Muscle of back (tissue), 13 donors: ENCODE measurements at places on chromosomes 16 and 17.
A peak's percentile ranks its signal among the peaks of the same experiment; 100 is the strongest.

- no peak for DNase-seq
These were observed 18.9 kb downstream of the COG1 start for GRCh38 chr17:73211745-73212144.

DNA sequence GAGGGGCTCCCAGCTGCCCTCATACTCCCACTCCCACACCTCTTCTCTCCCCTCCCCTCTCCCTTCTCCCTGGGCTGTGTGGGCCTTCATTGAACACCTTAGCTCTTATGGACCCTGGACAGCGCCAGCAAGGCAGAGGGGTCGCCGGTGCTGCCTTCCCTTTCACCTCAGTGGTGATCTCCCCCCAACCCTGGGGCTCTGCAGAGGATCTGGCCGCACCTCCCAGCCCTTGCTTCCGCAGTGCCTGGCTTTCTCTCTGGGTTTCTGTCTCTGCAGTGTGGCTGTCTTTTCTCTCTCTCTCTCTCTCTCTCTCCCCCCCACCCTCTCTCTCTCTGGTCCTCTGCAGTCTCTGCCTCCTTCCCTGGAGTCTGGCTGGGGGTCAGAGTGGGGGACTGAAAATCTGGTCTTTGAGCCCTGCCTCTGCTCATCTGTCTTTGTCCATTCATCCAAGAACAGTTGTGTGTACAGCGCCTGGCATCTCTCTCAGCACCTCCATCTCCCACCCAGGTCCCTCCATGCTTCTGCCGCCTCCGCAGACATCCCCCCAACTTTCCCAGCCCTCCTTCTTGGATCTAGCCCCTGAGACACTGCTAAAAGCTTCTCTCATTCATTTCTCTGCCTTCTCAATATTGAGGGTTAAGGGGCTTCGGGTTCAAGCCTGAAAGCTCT, 1.1 kb downstream of the SEZ6L2 start:
- no peak for DNase-seq

GRCh38 chr17:12040478-12040877, 19.8 kb downstream of the MAP2K4 start:
- no peak for DNase-seq

DNA sequence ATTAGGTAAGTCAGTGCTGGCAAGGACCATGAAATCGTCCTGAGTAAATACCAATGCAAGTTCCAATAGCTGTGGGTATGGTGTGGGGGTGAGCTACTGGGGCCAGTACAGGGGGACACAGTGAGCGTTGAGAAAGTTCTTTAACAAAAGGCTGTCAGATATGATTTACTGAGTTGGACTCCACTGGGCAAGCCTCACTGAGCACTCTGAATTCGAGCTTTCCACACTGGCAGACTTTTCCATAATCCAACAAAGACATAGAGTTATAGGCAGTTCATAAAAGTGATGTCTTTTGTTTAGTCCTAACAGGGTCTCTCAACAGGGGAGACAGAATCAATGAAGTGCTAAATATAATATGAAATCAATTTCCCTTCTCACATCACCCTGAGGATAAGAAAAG, 489.0 kb downstream of the KCNJ2 start:
- no peak for DNase-seq

DNA sequence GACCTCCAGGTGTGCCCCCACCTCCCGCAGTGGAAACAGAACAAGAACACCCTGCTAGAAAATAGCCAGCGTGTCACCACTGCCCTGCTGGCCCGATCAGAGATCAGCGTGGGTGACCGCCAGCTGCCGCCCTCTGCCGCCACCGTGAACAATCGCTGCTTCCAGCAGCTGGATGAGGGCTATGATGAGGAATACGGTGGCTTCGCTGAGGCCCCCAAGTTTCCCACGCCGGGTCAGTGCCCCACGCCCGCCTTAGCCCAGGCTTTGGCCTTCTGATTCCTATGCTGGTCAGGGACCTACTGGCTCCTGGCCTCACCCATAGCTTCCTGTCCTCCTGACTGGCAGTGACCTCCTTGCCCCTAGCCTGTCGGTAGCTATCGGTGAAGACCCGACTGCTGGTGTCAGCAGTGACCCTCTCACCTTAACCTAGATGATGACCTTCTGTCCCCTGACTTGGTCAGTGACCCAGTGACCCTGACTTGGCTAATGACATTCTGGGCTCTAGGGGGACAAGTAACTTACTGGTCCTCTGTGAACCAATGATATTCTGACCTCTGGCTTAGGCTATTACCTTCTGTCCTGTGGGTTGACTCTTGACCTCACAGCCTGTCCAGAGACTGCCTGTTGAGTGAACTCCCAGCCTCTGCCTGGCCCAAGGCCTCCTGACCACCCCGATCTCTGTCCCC, 2.4 kb downstream of the SPATA20 start:
- no peak for DNase-seq

GRCh38 chr16:35391328-35391727, 1931.9 kb downstream of the TP53TG3F start:
- DNase-seq: peak; percentile 6

DNA sequence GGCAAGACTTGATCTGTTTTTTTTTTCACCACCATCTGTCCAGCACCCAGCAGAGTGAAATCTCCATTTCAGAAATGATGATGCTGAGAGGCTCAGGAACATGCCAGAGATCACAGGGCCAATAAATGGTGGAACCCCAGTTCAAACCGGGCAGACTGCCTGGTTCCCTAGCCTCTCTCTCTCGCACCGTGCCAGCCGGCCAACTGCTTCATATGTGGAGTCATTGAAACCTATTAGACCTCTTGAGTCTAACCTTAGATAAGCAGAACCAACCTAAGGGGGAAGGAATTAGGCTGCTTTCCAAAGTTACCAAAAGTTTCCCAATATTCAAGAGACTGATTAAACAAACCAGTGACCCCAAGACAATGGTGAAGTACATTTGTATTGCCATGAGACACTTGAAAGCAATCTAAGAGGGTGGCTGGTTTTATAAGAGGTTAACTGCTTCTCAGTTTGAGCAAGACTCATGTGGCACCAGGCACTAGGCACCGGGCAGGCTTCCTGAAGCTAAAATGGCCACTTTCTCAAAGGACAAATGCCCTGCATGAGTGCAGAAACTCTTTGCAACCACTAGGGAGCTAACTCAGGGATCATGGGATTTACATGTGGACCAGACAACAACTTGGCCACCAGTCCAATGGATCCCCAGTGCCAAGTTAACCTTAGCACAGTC, 18.4 kb downstream of the TOX3 start:
- no peak for DNase-seq

- DNase-seq: no peak
These were observed at the start of gene ARHGAP27 for GRCh38 chr17:45432405-45433158. Gene ARHGAP27 (minus strand): TSS chr17:45432870. CDS start chr17:45430279, 2,591 bp downstream.

- no peak for DNase-seq
These were observed 17.5 kb downstream of the CACNG3 start for GRCh38 chr16:24273508-24274182.

DNA sequence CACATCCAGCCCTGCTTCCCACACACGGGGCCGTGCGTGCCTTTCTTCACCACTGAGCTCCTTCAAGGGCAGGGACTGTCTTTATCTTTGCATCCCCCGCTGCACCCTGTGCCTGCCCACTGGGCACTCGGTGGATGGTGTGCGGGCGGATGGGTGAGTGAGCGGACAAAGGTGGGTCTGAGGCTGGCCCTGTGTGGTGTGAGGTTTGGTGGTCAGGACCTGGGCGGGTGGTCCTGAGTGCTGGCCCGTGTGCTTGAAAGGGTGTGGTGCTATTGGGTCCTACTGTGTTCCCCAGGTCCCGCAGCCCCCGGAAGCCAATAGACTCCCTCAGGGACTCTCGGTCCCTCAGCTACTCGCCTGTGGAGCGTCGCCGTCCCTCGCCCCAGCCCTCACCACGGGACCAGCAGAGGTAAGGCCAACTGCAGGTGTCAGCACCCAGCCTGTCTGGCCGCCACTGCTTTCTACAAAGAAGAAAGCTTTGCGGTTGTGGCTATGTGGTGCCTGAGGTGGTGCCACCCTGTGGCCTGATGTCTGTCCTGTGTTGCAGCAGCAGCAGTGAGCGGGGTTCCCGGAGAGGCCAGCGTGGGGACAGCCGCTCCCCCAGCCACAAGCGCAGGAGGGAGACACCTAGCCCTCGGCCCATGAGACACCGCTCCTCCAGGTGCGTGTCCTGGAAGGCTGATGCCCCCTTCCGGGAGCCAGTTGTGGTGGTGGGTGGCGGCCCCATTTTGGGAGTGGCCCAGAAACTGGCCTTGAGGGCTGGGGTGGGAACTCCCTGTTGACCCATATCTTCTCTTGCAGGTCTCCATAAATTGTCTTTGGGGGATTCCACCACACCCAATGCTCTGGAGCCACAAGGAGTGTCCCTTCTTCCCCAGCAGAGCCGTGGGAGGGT, 6.8 kb downstream of the ELOB start:
- DNase-seq: no peak

GRCh38 chr16:86761111-86762031, 183.0 kb downstream of the FOXL1 start:
- peak; percentile 54 for DNase-seq

DNA sequence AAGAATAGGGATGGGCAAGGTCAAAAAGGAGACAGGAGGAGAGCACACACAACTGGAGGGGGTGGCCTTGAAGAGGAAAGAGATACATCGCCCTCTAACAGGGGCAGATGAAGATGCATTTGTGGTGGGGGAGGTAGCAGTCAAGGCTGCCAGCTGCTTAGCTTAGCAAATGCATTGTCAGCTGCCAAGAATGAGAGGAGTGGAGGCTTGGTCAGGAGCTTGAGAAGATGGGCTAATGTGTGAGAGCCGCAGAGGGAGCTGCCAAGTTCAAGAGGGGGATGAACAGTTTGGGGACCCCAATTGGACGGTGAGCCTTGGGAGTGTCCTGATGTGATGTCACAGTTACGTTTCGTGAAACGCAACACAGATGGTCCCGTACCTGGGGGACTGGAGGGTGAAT, 28.9 kb upstream of the GNA13 start:
- peak; percentile 19 for DNase-seq

- no peak for DNase-seq
These were observed 209.4 kb downstream of the IRX3 start for GRCh38 chr16:54077050-54077821.

- DNase-seq: no peak
These were observed 47.3 kb upstream of the CPNE2 start for GRCh38 chr16:57044931-57045693.

GRCh38 chr16:10300905-10301304, 85.0 kb upstream of the ATF7IP2 start:
- DNase-seq: no peak

GRCh38 chr16:728890-729744, 2.2 kb downstream of the HAGHL start:
- no peak for DNase-seq

DNA sequence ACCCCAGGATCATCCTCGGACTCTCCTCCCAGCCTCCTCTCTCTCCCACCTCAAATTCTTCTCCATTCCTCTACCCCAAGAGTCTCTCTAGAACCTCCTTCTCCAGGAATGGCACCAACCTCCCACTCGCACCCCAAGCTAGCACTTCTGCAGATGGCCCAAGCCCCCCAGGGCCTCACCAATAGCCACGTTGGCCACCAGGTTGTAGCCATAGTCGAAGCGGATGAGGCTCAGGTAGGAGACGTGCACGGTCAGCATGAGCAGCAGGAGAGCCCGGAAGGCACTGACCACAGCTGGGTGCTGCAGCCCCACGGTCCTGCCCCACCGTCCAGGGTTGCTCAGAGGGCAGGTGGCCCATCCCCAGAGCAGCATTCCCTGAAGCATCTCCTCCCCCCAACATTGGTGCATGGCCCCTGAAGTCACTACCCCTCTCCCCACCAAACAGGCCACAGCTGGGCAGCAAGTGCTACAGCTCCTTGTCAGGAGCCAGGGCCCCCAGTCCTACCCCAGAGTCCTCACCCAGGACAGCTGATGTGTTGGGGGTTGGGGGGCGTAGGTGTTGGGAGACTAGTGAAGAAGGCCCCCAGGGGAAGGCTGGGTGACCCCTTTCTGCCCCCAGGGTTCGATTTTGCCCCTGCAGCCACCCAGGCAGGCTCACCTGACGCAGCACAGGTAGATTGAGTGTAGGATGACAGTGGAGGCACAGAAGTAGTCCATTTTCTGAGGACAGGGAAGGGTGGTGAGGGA, 5.3 kb downstream of the PNMT start:
- no peak for DNase-seq

DNA sequence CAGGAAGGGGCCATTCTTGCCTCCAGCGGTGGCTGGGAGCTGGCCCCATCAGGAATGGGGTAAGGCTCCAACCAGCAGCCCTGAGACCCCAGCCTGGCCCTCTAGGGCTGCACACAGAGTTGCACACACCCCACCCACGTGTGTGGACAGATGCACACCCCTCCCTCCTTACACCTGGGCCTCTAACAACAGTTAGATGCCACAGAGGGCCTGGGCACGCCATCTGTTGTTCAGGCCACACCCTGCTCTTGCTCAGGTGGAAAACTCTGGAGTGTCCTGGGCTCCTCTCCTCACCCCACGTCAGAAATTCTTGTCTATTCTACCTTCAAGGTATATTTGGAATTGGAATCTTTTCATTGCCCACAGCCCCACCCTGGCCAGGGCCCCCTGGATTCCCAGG, 13.3 kb upstream of the RAI1 start:
- no peak for DNase-seq

DNA sequence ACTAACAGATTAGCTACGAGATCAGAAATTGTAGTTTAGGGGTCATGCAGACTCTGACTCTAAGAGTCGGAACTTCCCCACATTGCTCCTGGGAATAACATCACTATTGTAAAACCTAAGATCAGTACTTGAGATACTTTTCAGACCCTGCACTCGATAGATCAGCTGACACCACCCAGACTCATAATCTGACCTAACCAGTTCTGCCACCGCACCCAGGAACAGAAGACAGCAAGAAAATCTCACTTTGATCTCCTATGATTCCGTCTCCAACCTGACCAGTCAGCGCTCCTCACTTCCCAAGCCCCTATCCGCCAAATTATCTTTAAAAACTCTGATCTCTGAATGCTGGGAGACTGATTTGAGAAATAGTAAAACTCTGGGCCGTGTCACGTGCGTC, 27.2 kb upstream of the ASGR2 start:
- DNase-seq: no peak

DNA sequence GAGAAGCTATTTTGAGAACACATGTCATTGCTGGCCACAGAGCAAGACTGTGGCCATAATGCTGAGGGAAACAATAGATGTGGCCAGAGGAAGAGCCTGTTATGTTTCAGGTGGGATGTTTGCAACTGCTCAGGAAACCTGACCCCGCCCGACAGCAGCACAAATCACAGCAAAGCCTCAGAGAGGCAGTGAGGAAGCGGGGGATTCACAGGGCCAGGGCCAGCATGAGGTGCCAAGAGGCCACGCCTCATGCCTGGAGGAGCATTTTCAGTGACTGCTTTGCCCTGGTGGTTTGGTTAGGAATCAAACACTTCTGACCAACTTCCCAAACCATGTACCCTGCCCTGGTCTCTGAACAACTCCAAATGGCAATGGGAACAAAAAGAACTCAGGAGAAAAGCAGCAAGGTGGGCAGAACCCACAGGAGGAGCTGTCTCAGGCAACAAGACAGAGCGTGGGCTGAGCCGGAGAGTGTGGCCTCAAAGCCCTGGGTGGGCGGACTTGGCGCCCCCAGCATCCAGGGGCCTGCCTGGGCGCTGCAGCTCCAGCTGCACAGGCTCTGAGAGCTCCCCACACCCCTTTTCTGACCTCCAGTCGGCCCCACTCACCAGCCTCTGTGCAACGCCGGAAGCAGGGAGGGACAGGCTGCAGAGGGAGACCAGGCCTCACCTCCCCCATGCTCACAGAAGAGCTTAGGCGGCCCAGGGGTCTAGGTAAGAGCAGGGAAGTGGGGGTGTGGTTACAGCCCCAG, 20.6 kb downstream of the HIC1 start:
- DNase-seq: no peak
